ENCODE measurements at places on chromosomes 5 and 9.
A peak's percentile ranks its signal among the peaks of the same experiment; 100 is the strongest.

DNA sequence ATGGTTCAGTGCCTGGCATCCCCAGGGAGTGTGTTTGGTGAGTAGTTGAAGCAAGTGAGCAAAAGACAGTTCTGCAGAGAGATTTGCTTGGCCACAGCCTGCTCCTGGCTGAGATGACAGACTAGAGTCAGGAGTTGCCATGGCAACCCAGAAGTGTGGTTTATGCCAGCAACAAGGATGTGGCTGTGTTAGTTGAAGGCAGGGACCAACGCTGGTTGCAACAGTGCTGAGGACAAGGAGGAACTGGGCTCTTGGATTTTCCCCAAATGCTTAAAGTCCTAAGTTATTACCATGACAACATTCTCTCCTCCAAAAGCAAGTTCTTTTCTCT, 2.7 kb downstream of the NXNL2 start:
- DNase-seq, result peak; percentile 87

GRCh38 chr5:163614787-163615186, 109.4 kb downstream of the MAT2B start:
- no peak for DNase-seq

- DNase-seq, result no peak
Measured at GRCh38 chr5:153546566-153546965, 56.1 kb downstream of the GRIA1 start.

- DNase-seq, result no peak
Measured at GRCh38 chr9:105127863-105128220, 116.6 kb upstream of the SLC44A1 start.

DNA sequence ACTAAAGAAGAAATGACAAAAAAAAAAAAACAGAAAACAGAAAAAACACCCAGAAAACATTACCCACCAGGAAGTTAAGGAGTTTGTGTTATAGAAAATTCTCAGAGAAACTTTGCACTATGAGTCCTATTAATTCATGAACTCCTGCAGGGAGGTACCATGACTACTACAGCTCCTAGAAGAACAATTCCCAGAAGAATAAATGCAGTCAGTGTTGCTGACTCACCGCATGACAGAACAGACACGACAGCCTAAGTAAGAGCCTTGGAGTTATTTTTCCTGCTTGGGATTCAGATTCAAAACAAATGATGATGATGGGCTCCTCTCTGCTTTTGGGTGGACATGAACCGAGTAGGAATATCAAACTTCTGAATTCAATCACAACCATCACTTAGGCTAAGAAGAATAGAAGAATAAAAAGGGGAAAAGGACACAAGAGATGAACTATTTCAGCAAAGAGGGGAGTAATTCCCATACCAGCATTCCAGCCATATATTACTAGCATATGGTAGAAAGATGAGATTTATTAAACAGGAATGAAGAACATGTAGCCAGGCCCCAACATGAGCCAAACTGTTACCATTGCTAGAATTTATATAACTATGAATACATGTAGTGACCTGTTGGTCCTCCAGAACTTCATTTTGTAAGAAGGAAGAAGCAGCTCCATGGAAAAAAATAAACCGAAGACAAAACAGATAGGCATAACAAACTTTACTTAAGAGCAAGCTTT, 209.6 kb upstream of the PDE4D start:
- DNase-seq, result peak; percentile 19

- no peak for DNase-seq
Measured at GRCh38 chr9:136634904-136635303, 27.8 kb upstream of the EGFL7 start.

- DNase-seq, result peak; percentile 48
Measured at GRCh38 chr5:158958021-158958994, 141.4 kb downstream of the EBF1 start.

DNA sequence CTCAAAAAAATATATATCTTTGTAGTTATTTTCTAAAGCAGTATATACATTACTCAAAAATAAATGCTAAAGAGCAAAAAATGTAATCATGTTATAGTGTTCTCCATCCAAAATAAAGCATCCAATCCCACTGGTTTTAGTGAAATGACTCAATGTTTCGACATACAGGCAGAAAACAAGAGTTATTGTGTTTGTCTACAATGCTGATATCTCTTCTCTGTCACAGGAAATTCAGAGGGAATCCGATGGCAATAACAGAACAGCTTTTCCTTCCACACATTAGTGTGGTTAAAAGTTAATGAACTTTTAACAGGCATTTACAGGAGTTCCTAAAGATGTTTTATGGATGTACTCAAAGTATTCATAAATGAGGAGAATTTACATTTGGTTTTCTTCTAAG, 12.0 kb downstream of the TTC33 start:
- no peak for DNase-seq

DNA sequence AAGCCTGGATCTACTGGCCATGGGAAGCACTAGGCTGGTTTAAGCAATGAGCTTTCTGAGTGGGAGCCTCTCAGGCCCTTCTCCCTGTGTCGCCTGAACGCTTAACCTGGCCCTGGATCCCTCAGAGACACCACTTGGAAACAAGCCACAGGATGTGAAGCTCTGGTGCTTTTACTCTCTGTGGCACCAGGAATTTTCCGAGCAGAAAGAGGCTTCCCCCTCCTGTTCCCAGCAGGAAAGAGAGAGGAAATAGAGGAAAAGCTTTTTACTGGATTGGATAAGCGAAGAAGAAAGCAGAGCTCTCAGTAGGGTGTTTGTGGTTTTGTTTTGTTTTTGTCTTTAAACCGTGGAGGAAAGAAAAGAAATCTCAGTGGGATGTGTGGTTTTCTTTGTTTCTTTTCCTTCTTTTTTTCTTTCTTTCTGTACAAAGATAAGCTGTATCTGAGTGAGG, 34.5 kb downstream of the COL15A1 start:
- no peak for DNase-seq

GRCh38 chr5:5588887-5589826, 166.7 kb downstream of the ICE1 start:
- no peak for DNase-seq

GRCh38 chr9:115717711-115718173, 435.8 kb upstream of the PAPPA start:
- no peak for DNase-seq

- peak; percentile 28 for DNase-seq
Measured at GRCh38 chr5:176619203-176619568, 9.2 kb upstream of the GPRIN1 start.

DNA sequence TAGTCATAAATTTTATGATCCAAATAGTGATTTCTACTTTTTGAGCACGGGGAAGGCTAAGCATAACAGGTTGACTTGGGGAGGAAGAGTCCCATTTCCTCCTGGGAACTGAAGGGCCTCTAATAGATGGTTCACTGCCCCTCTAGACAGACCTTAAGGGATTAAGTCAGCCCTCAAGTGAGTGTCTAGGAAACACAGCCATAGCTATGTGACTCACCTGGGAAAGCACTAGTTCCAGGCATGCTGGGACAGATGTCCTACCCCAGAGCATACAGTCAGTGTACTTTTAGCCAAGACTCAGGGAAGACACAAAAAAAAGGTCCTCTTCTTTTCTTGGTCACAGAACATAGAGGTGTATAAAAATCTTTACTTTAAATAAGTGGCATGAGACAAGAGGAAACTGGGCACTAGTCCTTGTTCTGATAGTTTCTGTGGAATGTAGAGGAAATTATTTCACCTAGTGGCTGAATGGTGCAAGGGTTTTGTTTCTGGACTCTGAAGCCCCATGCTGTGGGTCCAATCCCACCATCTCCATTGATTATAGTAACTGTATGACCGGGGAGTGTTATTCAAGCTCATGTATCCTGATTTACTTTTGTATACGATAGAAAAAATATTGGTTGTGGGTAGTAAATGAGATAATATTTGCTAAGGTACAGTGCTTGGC, 86.0 kb downstream of the NREP start:
- no peak for DNase-seq

GRCh38 chr9:88684046-88684445, 149.1 kb downstream of the NXNL2 start:
- no peak for DNase-seq

- no peak for DNase-seq
Measured at GRCh38 chr9:108765265-108765664, 90.5 kb downstream of the ACTL7B start.

GRCh38 chr5:54975701-54976100, 9.7 kb downstream of the ESM1 start:
- no peak for DNase-seq
